ENCODE measurements at places on chromosomes 3 and 15. TPM values are rescaled to one million over a fixed set of nuclear protein-coding genes. Genes with fewer than 3 reads are reported as not detected.

PYGO1 gene
- 0.02 TPM for total RNA-seq

ISLR gene
- not detected for total RNA-seq

TP63 gene
- 3.9 TPM for total RNA-seq

AMIGO3 gene
- total RNA-seq: not detected

SRGAP3 gene
- total RNA-seq: 0.58 TPM

RBPMS2 gene
- 0.91 TPM for total RNA-seq

EPHA3 gene
- not detected for total RNA-seq

ONECUT1 gene
- total RNA-seq: not detected

SUCNR1 gene
- total RNA-seq: not detected

MOBP gene
- 0.13 TPM for total RNA-seq

COL6A5 gene
- not detected for total RNA-seq

CP gene
- total RNA-seq: not detected

CFAP100 gene
- total RNA-seq: not detected

ATP13A5 gene
- total RNA-seq: not detected

GRCh38 chr3:79724206-79724605 lies 43.6 kb downstream of the ROBO1 start:
- DNase-seq: no peak

- no peak for DNase-seq
Observed at GRCh38 chr3:41190509-41191284, 8.6 kb upstream of the CTNNB1 start.

GRCh38 chr3:61683549-61684236 lies 122.3 kb downstream of the PTPRG start:
- DNase-seq: no peak

DNA sequence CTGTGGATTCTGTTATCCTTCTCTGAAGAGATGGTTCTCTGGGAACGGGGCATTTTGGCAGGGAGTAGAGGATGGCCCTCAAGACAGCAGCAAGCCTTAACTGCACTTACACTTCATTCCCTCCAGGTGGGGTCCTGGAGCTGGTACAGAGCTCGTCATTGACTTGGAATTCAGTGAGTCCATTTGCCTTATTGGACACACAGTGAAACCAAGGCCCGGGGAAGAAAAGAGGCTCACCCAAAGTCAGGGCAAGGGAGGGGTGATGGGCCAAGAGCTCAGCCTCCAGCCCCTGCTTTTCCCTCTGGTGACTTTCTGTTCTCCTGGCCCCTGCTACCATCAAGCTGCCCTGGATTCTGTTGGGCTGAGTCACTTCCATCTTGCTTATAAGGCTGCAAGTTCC lies 125.6 kb downstream of the ETFA start:
- no peak for DNase-seq

DNA sequence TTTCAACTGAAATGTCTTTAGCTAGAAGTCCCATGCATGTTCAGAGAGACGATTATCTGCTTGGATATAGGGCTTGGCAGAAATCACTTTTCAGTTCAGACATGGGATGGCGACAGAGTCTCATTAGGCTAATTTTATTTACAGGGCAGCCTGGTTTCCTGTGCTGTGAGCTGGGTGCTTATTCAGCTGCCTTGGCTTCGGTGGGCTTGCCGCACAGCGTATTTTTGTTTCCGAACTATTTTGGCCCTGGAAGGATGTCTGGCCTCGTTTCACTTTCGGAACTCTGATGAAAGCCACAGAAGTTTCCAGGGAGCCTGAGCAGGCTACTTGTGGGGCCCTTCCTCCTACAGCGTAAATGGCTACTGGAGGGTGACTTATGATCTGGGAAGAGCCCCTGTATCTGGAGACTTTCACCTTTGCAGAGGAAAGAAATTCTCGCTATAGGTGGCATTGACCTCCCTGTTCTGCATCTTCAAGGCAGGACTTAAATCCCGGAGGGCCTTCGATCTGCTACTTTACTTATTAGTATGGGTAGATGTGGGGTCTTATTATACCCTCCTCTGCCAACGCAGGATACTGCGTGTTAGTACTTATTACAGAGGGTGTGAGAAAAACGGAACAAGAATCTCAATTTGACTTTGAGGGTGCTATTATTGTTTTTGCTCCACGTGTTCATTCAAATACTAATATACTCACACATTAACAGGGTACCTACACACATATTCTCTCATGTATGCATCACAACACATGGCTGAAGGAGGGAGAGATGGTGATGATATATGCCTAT lies 364.0 kb upstream of the RBMS3 start:
- DNase-seq: no peak

DNA sequence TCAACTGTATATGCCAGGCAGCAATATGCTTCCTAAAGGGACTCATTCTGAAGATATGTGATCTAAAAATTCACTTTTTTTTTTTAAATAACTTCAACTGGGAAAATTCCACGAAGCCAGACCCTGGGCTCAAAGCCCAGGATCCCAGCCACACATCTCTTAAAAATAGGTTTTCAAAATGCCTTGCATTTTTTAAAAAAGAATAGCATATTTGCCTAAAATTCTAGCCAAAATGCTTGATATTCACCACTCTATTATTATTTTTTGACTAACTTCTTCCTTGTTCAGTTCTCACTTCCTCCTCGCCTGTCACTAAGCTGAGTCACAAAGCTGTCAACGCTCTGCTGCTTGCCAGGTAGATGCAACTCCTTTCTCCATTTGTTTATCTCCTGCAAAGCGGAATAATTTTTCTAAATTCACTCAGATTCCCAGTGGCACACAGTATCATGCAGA lies 28.0 kb upstream of the VGLL4 start:
- no peak for DNase-seq

DNA sequence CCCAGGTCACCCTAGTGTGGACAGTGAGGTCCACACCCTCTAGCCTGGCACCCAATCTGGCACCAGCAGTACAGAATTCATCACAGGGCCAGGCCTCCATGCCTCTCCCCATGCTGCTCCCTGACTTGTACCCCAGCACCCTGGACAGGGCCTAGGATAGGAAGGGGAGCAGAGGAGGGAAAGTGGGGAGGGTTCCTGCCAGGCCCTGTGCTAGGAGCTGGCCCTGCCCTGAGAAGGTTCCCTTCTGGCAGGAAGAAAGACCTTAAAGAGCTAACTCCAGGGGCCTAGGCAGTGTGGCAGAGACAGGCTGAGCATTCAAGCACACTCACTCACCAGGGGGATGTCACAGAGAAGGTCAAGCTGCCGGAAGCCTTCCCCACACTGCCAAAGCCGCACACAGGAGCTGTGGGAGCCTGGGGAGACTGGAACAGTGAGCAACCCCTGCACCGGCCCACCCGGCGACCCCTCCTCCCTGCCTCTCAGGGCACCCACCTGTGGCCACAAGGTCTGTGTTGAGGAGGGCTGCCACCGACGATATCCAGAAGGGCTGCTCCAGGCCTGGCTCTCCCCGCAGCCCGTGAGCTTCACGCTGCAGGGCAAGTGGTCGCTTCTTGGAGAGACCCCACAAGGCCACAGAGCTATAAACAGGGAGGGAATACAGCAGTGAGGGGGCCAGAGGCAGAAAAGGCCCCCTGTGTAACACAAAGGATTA lies 7.4 kb downstream of the RRP9 start:
- DNase-seq: peak; percentile 1

DNA sequence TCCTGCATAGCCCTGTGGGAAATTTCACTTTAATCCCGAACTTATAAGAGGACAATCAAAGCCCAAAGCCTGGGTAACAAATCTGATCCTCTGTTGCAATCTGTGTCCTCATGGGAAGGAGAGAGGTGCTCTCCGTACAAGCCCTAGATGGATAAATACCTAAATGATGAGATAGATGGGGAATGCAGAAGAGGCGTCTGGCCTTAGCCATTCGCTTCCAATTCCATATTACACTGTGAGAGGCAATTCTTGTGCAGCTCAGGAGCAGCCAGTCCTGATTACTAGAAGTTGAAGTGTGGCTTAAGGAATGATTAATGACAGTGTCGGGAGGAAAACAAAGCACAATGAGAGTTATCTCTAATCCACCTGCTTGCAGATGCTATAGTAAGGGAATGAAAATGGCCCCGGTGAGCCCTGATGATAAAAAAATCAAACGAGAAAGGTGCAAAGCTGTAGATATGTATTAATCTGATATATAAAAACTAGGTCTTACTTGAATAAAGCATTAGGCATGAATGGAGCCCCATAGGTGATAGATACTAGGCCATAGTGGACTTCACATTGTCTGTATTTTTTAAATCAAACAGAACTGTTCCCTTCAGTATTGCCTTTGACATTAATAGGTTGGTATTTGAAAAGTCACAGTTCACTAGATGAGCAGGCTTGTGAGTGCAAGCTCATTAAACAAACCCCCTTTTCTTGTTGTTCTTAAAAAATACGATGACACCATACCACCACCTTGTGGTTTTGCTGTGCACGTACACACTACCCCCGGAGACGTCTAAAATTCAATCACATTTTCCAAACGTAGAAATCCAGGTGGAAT lies 54.2 kb upstream of the TMCO5A start:
- no peak for DNase-seq

- no peak for DNase-seq
Observed at GRCh38 chr3:190811775-190812480, 50.6 kb downstream of the GMNC start.

GRCh38 chr3:135448520-135448919 lies 517.0 kb upstream of the PPP2R3A start:
- no peak for DNase-seq

- no peak for DNase-seq
Observed at GRCh38 chr3:161212906-161213305, 8.2 kb upstream of the NMD3 start.

DNA sequence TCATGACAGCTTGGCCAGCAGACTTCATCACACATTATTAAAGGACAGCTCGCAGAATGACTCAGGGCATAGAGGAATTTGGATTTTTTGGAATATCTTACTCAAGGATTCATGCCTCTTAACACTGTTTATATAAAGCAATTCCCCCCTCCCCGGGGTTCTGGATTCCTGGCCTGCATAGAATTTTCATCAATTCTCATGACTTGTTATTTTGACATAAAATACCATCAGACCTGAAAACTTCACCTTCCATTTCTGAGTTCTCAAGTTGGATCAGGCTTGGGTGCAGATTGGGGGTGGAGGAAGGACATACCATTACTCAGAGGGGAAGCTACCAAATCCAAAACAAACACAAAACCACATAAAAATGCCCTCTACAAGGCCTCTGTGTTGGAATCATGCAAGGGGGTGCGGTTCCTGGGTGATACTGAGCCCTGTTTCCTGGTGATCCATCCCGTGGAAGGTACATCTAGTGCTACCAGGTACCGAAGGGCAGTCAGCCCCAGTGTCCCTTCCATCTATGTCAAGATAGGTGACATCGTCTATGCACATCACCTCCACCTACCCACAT lies 95.3 kb downstream of the DAPK2 start:
- no peak for DNase-seq

DNA sequence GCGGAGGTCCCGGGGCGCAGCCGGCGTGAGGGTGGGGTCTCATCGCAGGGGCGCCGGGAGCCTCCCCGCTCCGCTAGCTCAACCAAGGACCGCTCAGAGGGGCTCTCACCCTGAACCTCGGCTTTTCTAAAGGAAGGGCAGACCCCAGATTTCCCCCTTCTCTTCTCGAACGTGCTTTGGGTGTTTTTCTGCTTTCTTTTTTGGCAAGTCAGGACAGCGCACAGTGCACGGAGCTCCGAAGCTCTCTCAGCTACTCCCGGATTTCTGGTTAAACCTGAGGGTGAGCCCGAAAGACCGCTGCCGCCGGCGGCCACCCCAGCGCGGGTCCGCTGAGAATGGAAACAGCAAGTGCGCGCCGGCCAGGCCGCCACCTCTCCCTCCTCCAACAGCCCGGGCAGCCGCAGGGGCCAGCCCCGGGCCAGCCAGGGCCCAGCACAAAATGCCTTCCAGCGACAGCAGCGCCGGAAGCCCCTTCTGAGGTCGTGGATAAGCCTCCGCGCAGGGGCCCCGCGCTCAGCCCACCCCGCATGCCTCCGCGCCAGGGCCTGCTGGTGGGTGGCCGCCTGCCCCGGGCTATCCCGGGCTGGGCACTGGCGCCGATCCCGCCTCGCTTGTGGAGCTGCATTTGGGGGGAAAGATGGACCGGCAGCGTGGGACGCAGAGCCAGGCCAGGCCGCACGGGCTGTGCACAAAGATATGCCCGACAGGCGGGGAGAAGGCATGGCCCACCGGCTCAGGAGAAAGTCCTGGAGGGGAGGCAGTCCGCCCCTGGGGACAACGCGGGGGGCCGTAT lies 8.2 kb upstream of the OCA2 start:
- no peak for DNase-seq

- DNase-seq: peak; percentile 49
Observed at GRCh38 chr15:101014921-101015841, 96.0 kb downstream of the LRRK1 start.

- DNase-seq: no peak
Observed at GRCh38 chr15:26887926-26888666, 21.2 kb downstream of the GABRA5 start.

GRCh38 chr3:196625331-196625730 lies 14.2 kb upstream of the NRROS start:
- no peak for DNase-seq

GRCh38 chr3:38268522-38268921 lies 2.9 kb downstream of the SLC22A13 start:
- DNase-seq: no peak

GRCh38 chr3:66910266-66911055 lies 87.6 kb upstream of the KBTBD8 start:
- DNase-seq: no peak

GRCh38 chr15:35698966-35699575 lies 153.1 kb upstream of the DPH6 start:
- DNase-seq: no peak

- DNase-seq: no peak
Observed at GRCh38 chr3:127486321-127486944, 104.1 kb downstream of the TPRA1 start.

DNA sequence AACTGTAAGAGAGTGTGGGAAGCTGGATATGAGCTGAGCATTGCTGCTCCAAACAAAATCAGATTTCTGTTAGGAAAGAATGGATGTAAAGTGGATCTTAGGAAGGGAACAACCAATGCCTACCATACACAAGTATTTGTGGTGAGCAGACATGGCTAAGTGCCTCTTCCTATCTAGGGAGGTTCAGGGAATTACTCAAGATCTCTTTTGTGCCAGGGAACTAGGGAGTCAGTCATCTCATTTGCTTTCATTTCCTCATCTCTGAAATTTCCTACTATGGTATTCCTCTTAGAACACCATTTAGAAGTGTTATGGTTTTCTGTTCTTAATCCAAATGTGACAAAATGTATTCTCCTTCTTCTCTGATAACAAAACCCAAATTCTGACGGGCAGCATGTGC lies 396.5 kb downstream of the FHIT start:
- no peak for DNase-seq

DNA sequence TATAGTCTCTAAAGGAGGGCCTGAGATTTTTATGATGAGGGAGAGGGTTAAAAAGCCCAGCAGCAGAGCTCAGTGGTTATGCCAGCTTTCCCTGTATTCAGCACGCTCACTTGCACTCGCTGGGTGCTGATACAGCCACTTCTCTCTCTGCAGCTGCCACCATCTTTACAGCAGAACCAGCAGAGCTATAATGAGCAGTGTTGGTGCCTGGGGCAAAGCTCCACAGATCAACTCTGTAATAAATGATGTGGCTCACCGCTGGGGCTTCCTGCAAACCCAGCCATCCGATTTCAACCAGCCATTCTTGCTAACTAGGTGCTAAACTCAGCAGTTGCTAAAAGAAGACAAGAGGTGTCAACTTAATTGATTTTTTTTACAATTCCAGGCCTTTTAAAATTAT lies 48.0 kb downstream of the ARNT2 start:
- DNase-seq: no peak

- DNase-seq: no peak
Observed at GRCh38 chr3:16945330-16945729, 60.6 kb downstream of the PLCL2 start.

All from activated B cell treated with CpG ODN at 0.5 μM for 24 hours (primary cell).